Fibroblast of lung (primary cell): ENCODE measurements at places on chromosomes 6 and 20.

GRCh38 chr6:169793408-169793807, 42.0 kb downstream of the ERMARD start:
- no peak for DNase-seq

DNA sequence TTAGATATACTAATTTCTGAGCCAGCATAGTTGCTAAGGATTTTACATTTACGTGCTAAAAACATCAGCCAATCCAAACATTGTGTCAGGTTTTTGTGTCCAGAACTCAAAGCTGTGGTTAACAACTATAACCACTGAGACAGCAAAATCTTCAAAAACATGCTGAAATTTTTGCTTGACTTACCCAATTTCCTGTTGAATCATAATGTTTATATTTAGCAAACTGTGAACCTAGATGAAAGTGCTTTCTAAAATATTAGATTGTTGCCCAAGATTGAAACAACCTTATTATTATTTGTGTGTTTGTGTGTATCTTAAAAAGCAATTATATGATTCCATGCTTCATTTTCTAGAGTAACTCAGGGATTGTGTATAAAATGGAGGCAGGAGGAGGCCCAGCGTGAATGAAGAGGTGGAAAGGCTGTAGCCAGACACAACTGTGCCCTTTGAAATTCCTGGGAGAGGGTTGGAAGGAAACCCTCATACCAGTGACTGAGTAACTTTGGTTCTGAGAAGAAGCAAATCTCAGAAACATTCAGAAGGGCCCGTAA, 48.0 kb downstream of the ARMC2 start:
- peak; percentile 94 for DNase-seq

- DNase-seq: no peak
Measured at GRCh38 chr6:130008236-130008873, 10.0 kb upstream of the L3MBTL3 start.

GRCh38 chr20:63183422-63184146, 32.3 kb downstream of the YTHDF1 start:
- DNase-seq: peak; percentile 17

DNA sequence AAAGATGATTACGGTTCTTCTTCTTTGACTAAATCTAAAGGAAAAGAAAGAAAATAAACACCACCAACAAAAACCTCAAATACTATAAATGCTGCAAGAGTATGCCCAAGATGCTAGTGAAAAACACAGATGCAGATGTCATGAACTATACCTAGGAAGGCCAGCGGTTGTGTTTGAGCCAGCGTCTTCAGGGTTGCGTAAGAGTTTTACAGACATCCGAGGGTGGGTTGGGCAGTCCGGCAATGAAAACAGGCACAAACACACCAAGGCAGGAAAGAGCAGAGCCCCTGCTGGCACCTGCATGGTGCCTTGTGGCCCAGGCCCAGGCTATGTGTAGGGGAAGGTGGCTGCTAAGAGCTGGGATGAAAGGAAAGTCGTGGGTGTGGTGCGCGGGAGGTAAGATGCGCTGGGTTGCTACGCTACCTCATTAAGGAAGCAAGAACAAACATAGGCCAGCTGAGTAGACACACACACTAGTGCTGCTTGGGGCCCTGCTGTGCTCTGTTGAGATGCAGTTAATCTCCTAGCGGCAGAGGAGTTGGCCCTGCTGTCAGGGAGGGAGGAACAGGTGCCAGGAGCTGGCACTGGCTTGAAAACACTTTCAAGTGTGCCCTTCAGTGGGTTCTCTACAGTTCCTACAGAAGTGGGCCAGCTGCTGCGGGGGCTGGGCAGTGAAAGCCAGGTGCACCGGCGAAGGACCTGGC, 170.2 kb upstream of the PLN start:
- no peak for DNase-seq

DNA sequence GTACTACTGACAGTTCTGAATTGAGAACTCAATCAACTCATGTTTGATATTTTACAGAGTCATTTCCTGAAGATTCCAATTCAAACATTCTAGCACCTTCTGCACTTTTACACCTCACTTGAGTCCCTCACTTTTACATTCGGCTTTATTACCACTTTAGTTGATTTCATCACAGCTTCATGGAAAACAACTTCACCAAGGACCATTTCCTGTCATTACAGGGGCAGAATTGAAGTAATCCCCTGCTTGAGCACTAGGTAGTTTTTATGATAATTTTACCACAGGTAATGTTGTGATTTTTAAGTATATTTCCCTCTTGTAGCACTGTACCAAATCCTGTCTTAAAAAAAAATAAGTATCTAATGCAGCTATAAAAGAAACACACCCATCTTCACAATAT, 312.9 kb downstream of the BTBD9 start:
- no peak for DNase-seq

- peak; percentile 71 for DNase-seq
Measured at GRCh38 chr20:20360464-20360863, 7.4 kb upstream of the INSM1 start.

DNA sequence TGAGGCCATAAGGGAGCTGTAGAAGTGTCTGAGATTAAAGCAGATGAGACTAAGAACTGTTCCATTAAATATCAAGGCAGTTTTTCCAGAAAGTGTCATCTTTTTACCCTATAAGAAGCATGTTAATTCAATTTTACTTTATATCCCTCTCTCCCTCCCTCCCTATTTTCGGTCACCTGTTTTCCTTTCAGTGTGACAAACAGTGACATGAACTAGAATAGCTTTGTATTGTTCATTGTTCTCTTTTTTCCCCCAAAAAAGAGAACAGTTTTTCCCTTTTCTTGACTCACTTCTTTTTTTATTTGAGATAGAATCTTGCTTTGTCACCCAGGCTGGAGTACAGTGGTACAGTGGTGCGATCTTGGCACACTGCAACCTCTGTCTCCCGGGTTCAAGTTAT, 269.3 kb downstream of the ZFAND3 start:
- no peak for DNase-seq

GRCh38 chr6:122026582-122027369, 372.7 kb upstream of the HSF2 start:
- no peak for DNase-seq

- DNase-seq: no peak
Measured at GRCh38 chr6:25928562-25929324, 1.7 kb downstream of the SLC17A2 start.

DNA sequence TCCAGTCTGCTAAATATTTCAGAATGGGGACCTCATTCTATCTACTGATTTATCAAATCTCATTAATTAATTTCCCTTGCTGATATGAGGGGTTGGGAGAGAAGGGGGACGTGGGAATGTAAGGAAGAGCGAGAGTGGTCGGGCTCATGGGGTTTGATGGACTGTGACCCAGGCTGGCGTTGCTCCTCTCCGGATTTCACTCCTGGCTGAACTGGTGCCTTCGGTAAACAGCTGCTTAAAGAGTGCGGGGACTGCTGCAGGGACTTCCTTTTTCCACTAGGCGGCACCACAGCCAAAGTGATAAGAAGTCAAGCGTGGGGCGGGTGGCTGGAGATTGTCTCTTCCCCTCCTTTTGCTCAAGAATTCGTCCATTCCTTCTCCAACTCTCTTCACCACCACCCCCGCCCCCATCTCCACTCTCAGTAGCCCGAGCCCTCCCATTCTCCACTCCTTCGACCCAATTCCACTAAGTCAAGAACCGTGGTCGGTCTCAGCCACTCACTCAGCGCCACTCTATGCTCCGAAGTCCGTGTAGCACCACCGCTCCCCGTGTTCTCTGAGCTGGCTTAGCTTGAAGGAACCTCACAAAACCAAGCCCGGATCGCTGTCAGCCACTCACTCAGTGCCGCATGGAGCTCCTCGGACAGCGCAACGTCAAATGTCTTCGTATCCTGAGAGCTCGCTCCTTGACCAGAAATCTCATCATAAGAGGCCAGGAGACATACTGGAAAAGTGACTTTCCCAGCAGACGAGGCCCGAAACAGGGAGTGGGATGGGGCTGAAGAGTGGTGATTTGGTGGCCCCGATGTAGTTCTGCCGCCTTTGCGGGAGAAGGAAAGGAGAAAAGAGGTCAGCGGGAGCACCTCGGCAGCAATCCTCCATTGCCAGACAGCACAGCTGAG, 9.7 kb downstream of the TRIM31 start:
- peak; percentile 71 for DNase-seq

GRCh38 chr6:158758941-158759479, 60.2 kb downstream of the EZR start:
- DNase-seq: no peak

- DNase-seq: no peak
Measured at GRCh38 chr6:169426611-169427010, 173.0 kb upstream of the THBS2 start.

GRCh38 chr6:119658917-119659316, 309.4 kb upstream of the MAN1A1 start:
- DNase-seq: no peak

GRCh38 chr6:22024973-22025467, 271.8 kb downstream of the PRL start:
- no peak for DNase-seq

- DNase-seq: peak; percentile 27
Measured at GRCh38 chr6:130159956-130160355, 62.8 kb downstream of the SAMD3 start.

- DNase-seq: no peak
Measured at GRCh38 chr6:46136831-46137230, 7.0 kb downstream of the ENPP4 start.

DNA sequence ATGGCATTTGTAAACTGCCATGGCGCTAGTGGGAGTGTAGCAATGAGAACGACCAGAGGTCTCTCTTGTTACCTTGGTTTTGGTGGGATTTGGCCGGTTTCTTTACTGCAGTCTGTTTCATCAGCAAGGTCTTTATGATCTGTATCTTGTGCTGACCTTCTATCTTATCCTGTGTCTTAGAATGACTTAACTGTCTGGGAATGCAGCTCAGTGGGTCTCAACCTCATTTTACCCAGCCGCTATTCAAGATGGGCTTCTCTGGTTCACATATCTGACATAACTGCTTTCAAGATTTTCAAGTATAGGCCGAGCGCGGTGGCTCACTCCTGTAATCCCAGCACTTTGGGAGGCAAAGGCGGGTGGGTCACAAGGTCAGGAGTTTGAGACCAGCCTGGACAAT, 1.9 kb upstream of the SFT2D1 start:
- DNase-seq: no peak

DNA sequence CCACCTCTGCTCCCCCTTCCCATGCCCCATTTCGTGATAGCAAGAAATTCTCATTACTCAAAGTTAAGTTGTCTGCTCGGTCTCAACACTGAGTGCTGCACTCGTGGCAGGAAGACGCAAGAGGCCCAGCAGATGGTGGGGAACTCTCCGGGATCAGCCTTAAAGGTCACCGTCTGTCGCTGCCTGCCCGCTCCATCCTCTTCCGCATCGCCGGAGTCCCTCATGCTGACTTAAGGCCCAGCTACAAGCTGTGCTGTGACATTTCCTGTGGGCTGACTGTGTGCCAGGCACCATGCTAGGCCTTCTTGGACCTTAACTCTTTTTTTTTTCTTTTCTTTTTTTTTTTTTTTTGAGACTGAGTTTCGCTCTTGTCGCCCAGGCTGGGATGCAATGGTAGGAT, 17.8 kb downstream of the GRM4 start:
- DNase-seq: no peak

- DNase-seq: peak; percentile 20
Measured at GRCh38 chr6:122180132-122180531, 219.3 kb upstream of the HSF2 start.

GRCh38 chr20:36941401-36941835, 10.1 kb downstream of the SAMHD1 start:
- DNase-seq: no peak

DNA sequence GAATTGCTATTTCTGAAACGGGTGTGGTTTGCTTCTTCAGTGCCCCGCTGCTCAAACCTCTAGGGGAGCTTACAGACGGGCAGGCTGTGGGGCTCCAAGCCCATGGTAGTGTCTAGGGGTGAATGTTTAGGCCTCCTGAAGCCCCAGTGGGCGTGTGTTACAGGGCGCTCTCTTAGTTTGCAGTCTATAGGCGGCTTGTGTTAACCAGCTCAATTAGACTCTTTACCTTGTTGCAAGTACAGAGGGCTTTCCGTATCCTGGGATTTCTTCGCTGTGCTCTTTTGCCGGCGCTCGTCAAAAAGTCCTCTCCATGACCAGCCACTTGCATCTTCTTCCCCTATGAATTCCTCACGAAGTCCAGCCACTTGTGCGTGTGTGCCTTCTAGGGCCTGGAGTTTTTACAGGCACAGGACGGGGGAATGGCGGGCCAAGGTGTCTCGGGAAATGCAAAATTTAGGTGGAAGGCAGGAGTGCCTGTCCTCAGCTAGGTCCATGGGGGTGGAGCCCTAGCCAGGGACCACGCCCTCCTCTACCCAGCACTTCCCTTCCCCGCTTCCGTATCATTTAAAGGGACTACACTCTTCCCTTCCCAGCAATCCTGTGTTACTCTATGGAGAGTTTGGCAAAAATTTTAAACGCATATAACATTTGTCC, 94.5 kb downstream of the HTR1B start:
- DNase-seq: peak; percentile 27

- no peak for DNase-seq
Measured at GRCh38 chr6:124432620-124433019, 529.6 kb upstream of the RNF217 start.

- no peak for DNase-seq
Measured at GRCh38 chr6:18121580-18122127, 823 bp downstream of the NHLRC1 start.

GRCh38 chr6:67916399-67916798, 718.7 kb upstream of the ADGRB3 start:
- peak; percentile 84 for DNase-seq

- peak; percentile 3 for DNase-seq
Measured at GRCh38 chr6:46815130-46815529, 21.9 kb downstream of the MEP1A start.

DNA sequence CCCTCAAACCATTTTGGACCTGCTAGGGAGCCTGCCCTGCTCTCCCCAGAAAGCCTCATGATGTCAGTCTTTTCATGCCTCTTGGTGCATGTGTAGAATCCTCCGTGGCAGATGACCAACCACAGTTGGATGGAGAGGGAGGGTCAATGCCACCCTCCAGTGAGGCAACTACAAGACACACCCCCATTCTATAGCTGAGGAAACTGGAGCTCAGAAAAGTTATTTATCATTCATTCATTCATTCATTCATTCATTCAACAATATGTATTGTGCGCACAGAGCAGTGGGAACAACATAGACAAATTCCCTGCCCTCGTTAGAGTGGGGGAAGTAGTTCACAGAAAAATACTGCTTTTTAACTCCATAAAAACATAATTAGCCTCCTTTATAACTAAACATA, 16.8 kb downstream of the SNRPB start:
- DNase-seq: no peak

DNA sequence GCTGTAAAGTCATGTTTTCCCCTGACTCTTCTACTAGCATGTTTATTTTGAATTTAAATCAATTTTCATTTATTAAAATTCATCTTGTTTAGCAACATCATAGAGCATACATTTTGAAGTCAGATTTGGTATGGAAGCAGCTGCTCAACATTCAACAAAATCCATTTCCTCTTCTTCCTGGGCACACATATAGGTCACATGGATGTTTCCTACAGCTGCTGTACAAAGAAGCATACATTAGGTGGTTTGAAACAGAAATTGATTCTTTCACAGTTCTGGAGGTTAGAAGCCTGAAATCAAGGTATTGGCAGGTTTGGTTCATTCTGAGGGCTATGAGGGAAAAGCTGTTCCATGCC, 495.2 kb downstream of the RFPL4B start:
- no peak for DNase-seq

GRCh38 chr6:141700819-141701218, 431.9 kb upstream of the GJE1 start:
- DNase-seq: peak; percentile 6
